Lower lobe of right lung (tissue), 2 donors: ENCODE measurements at places on chromosomes 4 and X. TPM values are rescaled to one million over a fixed set of nuclear protein-coding genes. Genes with fewer than 3 reads are reported as not detected.

DNA sequence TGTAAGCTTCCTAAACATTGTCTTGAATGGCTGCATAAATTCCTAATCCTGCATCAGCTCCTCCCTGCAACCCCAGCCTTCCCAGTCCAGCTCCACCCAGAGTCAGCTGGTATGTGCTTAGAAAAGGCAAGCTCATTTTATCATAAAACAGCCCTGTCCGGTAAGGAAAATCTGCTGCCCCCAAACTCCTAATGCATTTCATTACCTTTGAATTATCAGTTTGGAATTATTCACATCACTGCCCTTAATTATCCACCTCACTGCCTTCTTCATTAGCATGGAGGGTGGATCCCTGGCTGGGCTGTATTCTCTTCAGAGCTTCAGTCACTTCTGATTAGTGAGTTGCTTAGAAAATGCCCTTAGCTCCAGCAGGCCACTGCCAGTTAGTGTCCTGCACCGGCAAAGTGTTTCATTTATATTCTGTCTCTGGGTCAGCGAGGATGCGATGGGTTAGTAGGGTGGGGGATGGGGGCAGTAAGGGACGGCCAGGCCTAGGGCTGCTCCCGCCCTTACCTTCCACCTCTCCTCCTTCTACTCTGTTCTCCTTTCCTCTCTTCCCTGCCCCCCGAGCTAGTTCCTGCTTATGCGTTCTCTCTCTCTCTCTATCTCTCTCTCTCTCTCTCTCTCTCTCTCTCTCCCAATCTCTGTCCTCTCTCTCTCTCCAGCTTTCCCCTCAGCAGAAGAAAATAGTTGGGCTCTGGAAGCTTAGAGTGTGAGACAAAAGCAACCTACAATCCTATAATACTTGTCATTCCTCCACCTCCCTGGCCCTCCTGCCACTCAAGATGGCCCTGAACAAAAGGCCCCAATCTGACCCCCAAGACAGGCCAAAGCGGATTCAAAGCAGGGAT lies 174.8 kb upstream of the KLF3 start:
- no peak for DNase-seq
- H3K27me3 ChIP-seq, result no peaks in the 10 kb centered on the region
- no peak overlapping the region for H3K4me3 ChIP-seq
- peaks cover 4% of the 10 kb centered on the region for H3K4me1 ChIP-seq
- no peak overlapping the region for H3K27ac ChIP-seq
- H3K36me3 ChIP-seq, result no peaks in the 10 kb centered on the region

- H3K4me1 ChIP-seq, result no peaks in the 10 kb centered on the region
- H3K27ac ChIP-seq, result no peak overlapping the region
- no peak overlapping the region for H3K4me3 ChIP-seq
- no peaks in the 10 kb centered on the region for H3K36me3 ChIP-seq
- DNase-seq, result no peak
These were observed 327.4 kb downstream of the RPA4 start for GRCh38 chrX:97211070-97211469.

Gene RADX
- 3.7 TPM for total RNA-seq

GRCh38 chrX:22043872-22044271 lies 11.7 kb downstream of the PHEX start:
- H3K27me3 ChIP-seq, result no peaks in the 10 kb centered on the region
- no peak overlapping the region for H3K4me3 ChIP-seq
- H3K36me3 ChIP-seq, result no peaks in the 10 kb centered on the region

Gene TMEM144
- total RNA-seq, result 13.1 TPM

GRCh38 chr4:157978680-157979361 lies 194.0 kb downstream of the GASK1B start:
- H3K36me3 ChIP-seq, result no peaks in the 10 kb centered on the region
- peaks cover 7% of the 10 kb centered on the region for H3K27me3 ChIP-seq
- peaks cover 4% of the 10 kb centered on the region for H3K4me1 ChIP-seq
- H3K4me3 ChIP-seq, result no peak overlapping the region
- no peak overlapping the region for H3K27ac ChIP-seq

- H3K27me3 ChIP-seq, result no peaks in the 10 kb centered on the region
- H3K36me3 ChIP-seq, result no peaks in the 10 kb centered on the region
- no peaks in the 10 kb centered on the region for H3K4me1 ChIP-seq
- no peak overlapping the region for H3K4me3 ChIP-seq
- DNase-seq, result peak; percentile 38
These were observed 123.4 kb downstream of the ASB9 start for GRCh38 chrX:15146515-15146914.

GRCh38 chr4:29560452-29560851 lies 1159.7 kb upstream of the PCDH7 start:
- no peaks in the 10 kb centered on the region for H3K4me1 ChIP-seq

GRCh38 chrX:122363112-122363795 lies 820.8 kb upstream of the GRIA3 start:
- H3K36me3 ChIP-seq, result no peaks in the 10 kb centered on the region
- H3K4me3 ChIP-seq, result no peak overlapping the region
- no peak for DNase-seq
- H3K27ac ChIP-seq, result no peak overlapping the region
- no peaks in the 10 kb centered on the region for H3K4me1 ChIP-seq
- H3K27me3 ChIP-seq, result no peaks in the 10 kb centered on the region

Gene TIMM8A
- 6.6 TPM for total RNA-seq

Gene MAGEA1
- not detected for total RNA-seq

GRCh38 chr4:43233321-43233720 lies 340.8 kb downstream of the GRXCR1 start:
- H3K27ac ChIP-seq, result no peak overlapping the region
- no peaks in the 10 kb centered on the region for H3K36me3 ChIP-seq
- no peak overlapping the region for H3K4me3 ChIP-seq
- DNase-seq, result no peak
- H3K4me1 ChIP-seq, result no peaks in the 10 kb centered on the region
- no peaks in the 10 kb centered on the region for H3K27me3 ChIP-seq

Gene LRP2BP
- 1.5 TPM for total RNA-seq

- H3K4me3 ChIP-seq, result no peak overlapping the region
- no peak overlapping the region for H3K27ac ChIP-seq
- H3K36me3 ChIP-seq, result no peaks in the 10 kb centered on the region
- DNase-seq, result peak; percentile 46
- H3K27me3 ChIP-seq, result no peaks in the 10 kb centered on the region
These were observed 199.9 kb upstream of the ATP6AP2 start for GRCh38 chrX:40380655-40381488.

Gene GSX2
- total RNA-seq, result not detected

Gene PCDH7
- total RNA-seq, result 4.7 TPM

Gene CXCL3
- 12.1 TPM for total RNA-seq

GRCh38 chr4:110869114-110869513 lies 246.2 kb upstream of the PITX2 start:
- H3K27ac ChIP-seq, result no peak overlapping the region
- H3K27me3 ChIP-seq, result no peaks in the 10 kb centered on the region
- peaks cover 7% of the 10 kb centered on the region for H3K4me1 ChIP-seq
- H3K4me3 ChIP-seq, result no peak overlapping the region
- H3K36me3 ChIP-seq, result no peaks in the 10 kb centered on the region
- DNase-seq, result no peak

GRCh38 chr4:181959121-181959520 lies 284.1 kb upstream of the TENM3 start:
- no peak overlapping the region for H3K27ac ChIP-seq
- H3K27me3 ChIP-seq, result no peaks in the 10 kb centered on the region
- no peak for DNase-seq
- no peaks in the 10 kb centered on the region for H3K4me1 ChIP-seq
- no peaks in the 10 kb centered on the region for H3K36me3 ChIP-seq

DNA sequence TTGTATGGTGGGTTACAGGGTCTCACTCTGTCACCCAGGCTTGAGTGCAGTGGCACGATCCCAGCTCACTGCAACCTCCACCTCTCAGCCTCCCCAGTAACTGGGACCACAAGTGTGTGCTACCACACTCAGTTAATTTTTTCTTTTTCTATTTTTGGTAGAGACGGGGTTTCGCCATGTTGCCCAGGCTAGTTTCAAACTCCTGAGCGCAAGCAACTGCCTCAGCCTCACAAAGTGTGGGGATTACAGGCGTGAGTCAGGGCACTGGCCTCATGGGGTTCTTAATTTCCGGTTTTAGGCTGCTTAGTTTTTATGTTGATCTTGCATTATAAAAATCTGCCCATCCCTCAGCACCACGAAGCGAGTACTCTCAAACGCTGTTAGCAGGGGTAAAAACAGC lies 6.7 kb downstream of the BCAP31 start:
- no peak for DNase-seq
- H3K27ac ChIP-seq, result no peak overlapping the region
- H3K36me3 ChIP-seq, result peaks cover 64% of the 10 kb centered on the region
- H3K27me3 ChIP-seq, result no peaks in the 10 kb centered on the region
- no peak overlapping the region for H3K4me3 ChIP-seq

DNA sequence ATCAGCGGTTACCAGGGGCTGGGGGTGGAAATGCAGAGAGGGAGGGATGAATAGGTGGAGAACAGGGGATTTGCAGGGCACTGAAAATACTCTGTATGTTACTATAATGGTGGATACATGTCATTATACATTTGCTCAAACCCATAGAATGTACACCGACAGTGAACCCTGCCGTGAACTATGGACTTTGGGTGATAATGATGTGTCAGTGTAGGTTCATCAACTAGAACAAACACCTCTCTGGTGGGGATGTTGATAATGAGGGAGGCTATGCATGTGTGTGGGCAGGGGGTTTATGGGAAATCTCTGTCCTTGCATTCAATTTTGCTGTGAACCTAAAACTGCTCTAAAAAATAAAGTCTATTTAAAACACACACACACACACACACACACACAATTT lies 11.5 kb downstream of the HPSE start:
- no peaks in the 10 kb centered on the region for H3K36me3 ChIP-seq
- H3K27me3 ChIP-seq, result no peaks in the 10 kb centered on the region
- H3K27ac ChIP-seq, result no peak overlapping the region
- no peak overlapping the region for H3K4me3 ChIP-seq
- H3K4me1 ChIP-seq, result no peaks in the 10 kb centered on the region
- no peak for DNase-seq

Gene EOLA1
- 19.8 TPM for total RNA-seq

DNA sequence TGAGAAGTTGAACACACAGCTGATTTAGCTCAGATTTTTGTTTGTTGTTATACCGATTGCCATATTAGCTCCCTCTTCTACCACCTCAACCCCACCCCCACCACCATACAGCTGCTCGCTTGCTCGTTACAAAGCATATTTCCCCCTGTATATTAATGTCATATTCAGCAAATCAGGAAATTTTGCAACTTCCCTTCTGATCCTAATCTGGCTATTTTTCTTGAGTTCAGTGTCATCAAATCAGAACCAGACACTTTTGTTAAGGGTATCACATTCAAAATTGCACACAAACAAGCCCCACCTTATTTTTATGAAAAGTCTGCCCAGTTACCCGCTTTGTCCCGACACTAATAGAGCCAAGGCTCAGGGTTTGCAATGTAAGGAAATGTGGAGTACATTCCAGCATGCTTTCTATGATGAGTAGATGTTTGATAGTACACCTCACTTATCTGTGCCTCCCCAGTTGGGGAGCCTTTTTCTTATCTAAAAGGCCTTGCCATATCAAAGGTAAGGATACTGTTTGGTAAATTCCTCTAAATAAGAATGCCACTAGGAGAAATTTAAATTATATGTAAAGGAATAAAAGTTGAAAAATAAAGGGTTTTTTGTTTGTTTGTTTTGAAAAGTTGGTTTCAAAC lies 212.2 kb downstream of the CBR4 start:
- H3K27me3 ChIP-seq, result no peaks in the 10 kb centered on the region
- H3K27ac ChIP-seq, result no peak overlapping the region
- no peak overlapping the region for H3K4me3 ChIP-seq
- no peak for DNase-seq

DNA sequence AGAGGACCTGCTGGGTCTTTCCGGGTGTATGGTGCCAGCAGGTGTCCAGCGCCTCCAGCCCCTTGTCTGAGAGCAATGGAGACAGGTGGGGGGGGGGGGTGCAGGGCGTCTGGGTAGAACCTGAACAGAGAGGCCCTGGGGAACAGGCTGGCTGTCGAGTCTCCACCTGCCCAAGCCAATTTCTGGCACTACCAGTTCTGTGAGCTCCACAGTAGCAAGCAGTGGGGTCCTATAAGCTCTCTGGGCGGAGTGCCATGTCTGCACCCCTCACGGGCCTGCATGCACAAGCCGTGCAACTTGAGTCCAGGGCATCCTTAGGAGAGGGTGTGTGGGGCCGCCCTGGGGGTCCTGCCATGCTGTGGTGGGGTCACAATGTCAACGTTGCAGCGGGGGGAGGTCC lies 10.1 kb upstream of the FGFR3 start:
- no peak for DNase-seq
- no peak overlapping the region for H3K4me3 ChIP-seq
- H3K27me3 ChIP-seq, result no peaks in the 10 kb centered on the region
- H3K27ac ChIP-seq, result no peak overlapping the region
- peaks cover 5% of the 10 kb centered on the region for H3K4me1 ChIP-seq

GRCh38 chr4:71680706-71681105 lies 103.2 kb downstream of the GC start:
- no peaks in the 10 kb centered on the region for H3K27me3 ChIP-seq
- H3K36me3 ChIP-seq, result no peaks in the 10 kb centered on the region
- no peak overlapping the region for H3K27ac ChIP-seq
- H3K4me1 ChIP-seq, result no peaks in the 10 kb centered on the region
- no peak for DNase-seq
- H3K4me3 ChIP-seq, result no peak overlapping the region

DNA sequence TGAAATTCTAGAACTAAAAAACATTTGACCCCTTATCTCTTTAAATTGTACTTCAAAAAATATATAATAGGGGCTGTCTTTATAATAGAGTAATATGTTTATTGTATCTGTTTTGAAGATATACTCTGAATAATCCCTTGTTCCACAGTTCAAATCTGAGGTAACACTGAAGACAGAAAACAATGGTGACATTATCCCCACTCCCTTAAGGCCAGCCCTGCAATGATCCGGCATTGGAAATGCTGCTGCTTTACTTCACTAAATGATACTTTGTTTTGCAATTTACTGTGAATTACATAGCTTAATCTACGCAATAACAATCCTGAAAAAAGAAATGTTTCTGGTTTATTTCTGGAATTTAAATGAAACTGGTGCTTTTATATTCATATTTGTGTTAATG lies 34.4 kb upstream of the ZFP42 start:
- H3K27me3 ChIP-seq, result no peaks in the 10 kb centered on the region
- no peak overlapping the region for H3K4me3 ChIP-seq
- no peaks in the 10 kb centered on the region for H3K36me3 ChIP-seq
- no peak overlapping the region for H3K27ac ChIP-seq
- H3K4me1 ChIP-seq, result no peaks in the 10 kb centered on the region
- DNase-seq, result no peak

Gene GABRG1
- total RNA-seq, result not detected

Gene ARSJ
- total RNA-seq, result 8.4 TPM

DNA sequence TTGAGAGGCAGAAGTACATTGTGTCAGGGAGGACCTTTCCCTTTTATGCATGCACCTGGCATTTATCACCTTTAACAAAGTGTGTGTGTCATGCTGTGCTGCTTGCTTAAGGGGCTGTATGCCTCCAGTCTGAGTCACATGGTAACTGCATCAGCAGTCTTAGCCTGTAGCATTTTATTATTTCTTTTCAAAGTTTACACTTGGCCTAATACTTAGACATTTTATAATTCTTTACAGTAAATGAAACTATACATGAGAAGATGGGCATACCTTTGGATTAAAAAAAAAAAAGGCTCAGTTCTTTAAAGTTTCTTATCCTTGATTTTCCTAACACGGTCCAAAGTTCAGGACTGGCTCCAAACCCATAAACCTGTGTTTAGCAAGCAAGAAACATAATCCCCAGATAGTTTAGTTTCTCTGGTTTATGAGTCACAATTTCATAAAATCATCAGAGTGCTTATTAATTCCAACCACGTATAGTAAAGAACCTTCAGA lies 14.6 kb downstream of the NPNT start:
- no peaks in the 10 kb centered on the region for H3K36me3 ChIP-seq
- DNase-seq, result no peak
- no peak overlapping the region for H3K4me3 ChIP-seq
- no peaks in the 10 kb centered on the region for H3K4me1 ChIP-seq

- H3K4me1 ChIP-seq, result no peaks in the 10 kb centered on the region
- no peak for DNase-seq
- H3K27ac ChIP-seq, result no peak overlapping the region
- no peak overlapping the region for H3K4me3 ChIP-seq
- no peaks in the 10 kb centered on the region for H3K36me3 ChIP-seq
These were observed 54.6 kb upstream of the CLDN34 start for GRCh38 chrX:9912351-9913145.
